ENCODE measurements at places on chromosomes 5 and 9.

- DNase-seq, result no peak
Observed at GRCh38 chr5:38450627-38451026, 105.8 kb downstream of the LIFR start.

- DNase-seq, result no peak
Observed at GRCh38 chr9:136386018-136386417, 12.5 kb upstream of the CARD9 start.

- no peak for DNase-seq
Observed at GRCh38 chr5:2886531-2886930, 135.1 kb upstream of the IRX2 start.

DNA sequence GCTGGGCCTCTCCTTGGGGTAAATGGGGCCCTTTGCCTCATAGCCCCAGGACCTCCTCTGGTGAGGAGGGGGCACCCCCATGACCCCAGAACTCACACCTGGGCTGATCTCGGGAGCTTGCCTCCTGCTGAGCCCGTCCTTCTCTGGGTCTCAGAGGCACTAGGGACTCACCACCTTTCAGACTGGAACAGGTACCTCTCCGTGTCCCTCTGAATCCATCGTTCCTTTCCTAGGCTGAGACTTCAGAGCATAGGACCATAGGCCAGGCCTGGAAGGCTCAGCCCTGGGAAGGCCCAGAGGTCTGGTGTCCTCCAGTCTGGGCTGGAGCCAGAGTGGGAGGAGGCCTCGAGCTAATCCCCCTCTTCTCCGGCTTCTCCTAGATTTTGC, 97.9 kb downstream of the CACNA1B start:
- no peak for DNase-seq

GRCh38 chr9:30459156-30459555, 1925.3 kb upstream of the ACO1 start:
- DNase-seq, result no peak

DNA sequence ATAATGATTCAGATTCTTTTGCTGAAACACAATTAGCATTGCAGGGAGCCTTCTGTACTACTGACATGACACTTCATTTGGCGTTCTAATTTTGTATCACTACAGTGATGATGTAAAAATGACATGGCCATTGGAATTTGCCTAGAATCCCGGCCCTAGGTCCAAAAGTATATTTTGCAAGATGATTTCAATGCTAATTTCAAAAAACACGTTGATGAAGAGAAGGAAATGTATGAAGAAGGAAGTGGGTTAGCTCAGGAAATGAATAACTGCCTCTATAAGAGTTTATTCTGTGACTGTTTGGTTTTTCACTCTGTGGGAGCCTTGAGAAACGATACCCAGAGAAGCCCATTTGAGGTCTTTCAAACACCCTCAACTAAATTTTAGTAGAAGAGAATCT, 59.3 kb downstream of the OSTF1 start:
- DNase-seq, result no peak

GRCh38 chr9:28471261-28471660, 898.0 kb upstream of the C9orf72 start:
- no peak for DNase-seq

DNA sequence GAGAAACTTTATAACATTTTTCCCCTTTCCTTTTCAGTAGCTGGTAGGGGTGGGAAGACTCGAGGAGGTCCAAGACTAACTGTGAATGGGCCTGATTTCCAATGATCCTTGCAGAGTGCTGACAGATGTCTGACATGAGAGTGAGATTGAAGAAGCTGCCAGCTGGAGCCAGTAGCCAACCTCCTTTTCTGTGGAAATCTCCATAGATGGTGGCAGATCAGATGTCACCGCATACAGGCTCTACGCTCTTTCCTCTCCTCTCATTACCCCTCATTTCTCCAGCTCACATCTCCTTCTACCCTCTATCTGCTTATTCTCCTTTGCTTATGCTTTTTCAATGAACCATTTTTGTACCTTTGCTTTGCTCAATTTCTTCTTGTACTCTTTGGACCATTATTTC, 395.2 kb upstream of the TNC start:
- DNase-seq, result no peak

DNA sequence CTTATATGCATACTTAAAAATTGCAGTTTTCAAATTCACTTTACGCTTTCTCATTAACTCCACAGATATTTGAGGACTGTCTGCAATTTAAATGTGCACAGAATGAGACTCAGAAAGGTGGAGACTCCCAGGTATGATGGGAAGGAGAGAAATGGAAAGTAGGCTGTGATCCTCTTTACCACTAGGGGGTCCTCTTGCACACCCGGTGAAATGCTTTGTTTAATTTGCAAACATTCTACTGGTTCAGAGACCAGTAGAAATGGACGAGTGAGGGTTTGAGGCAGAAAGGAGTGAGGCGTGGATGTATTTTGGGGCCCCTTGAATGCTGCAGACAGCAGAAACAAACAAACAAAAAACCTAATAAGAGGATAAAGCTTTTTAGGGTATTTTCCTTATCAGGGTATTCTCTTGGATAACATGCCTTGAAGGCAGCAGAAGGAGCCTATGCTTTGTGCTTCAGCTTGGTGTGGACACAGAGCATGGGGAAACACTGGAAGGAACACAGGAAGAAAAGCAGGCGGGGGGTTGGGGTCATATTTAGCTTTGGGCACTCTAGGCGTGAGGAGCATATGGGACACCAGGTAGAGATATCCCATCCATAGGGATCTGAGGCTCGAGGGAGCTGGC, 410.1 kb downstream of the DMRT2 start:
- no peak for DNase-seq

Measured in naive thymus-derived CD4-positive, alpha-beta T cell (primary cell).